ENCODE measurements at places on chromosomes 16 and 17. TPM values are rescaled to one million over a fixed set of nuclear protein-coding genes. Genes with fewer than 3 reads are reported as not detected.

DNA sequence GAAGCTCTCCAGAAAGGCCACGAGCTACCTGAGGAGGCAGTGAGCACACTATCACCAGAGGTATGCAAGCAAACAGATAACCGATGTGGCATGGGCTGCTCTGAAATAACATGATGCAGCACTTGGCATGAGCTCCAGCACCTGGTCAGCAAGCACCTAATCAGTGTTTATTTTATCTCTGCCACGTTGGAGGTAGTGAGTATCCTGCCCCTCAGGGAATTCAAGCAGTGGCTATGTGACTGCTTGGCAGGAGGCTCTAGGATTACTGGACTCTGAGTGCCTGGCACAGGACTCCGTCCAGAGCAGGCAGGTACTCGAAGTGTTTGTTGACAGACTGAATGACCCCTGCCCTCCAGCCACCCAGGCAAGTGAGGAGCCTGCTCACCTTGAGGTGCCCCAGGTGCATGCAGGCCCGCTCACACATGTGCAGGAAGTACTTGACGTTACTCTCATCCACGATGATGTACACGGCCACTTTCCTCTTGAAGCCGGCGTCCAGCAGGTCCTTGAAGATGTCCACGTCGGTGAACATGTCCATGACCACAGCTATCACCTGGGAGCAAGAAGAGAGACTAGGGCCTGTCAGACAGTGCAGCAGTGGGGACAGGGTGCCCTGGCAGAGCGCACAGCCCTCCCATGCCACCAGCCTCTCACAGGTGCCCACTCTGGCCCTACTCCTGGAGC is 16.6 kb downstream of the FAM83G start:
- no peak for DNase-seq

- DNase-seq = no peak
Measured at GRCh38 chr17:35222452-35222851, 20.4 kb upstream of the SLFN5 start.

The PRR11 gene
- 418 TPM for total RNA-seq

- peak; percentile 75 for DNase-seq
Measured at GRCh38 chr17:50830994-50831393, 4.4 kb upstream of the WFIKKN2 start.

The PIRT gene
- not detected for total RNA-seq

DNA sequence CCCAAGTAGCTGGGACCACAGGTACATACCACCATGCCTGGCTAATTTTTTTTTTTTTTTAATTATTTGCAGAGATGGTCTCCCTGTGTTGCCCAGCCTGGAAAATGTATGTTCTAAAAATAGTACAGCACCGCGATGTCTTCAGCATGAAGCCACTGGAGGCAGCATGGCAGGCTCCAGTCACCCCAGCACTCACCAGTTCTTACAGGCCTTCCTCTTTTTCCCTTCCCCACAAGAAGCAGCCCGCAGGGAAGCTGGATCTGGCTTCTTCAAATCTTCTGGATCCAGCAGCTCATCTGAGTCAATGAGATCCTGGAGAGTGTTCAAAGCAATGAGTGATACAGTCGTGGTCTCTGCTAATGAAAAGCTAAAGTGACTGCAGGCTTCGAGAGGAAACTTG is 16.2 kb downstream of the CIAPIN1 start:
- no peak for DNase-seq

DNA sequence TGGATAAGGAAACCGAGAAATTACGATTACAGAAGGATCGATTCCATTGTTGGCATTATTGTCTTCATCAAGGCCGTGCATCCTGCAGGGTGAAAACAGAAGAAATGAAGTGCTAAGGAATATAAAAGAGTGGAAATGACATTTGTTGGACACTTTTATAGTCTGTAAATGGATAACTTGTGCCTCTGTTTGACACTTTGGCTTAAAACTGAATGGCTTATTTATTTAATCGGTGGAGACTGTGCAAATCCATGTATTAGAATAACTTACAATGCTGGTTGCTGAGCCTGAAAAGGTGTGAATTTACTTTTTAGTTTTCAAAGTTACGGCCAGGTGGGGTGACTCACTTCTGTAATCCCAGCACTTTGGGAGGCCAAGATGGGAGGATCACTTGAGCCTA is 31.4 kb downstream of the ITGB3 start:
- DNase-seq = no peak

DNA sequence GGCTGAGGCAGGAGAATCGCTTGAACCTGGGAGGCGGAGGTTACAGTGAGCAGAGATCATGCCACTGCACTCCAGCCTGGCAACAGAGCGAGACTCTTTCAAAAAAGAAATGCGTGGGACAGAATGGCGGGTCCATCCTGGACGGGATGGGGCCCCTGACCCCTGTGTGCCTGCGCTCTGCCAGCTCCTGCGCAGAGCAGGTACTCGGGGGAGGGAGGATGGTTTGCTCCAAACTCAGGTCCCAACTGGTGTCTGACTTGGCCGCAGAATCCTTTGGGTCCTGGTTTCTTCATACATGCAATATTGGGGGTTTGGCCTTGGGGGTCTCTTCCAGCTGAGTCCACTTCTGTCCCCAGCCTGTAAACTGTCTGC is 10.4 kb downstream of the CHMP6 start:
- DNase-seq = no peak

DNA sequence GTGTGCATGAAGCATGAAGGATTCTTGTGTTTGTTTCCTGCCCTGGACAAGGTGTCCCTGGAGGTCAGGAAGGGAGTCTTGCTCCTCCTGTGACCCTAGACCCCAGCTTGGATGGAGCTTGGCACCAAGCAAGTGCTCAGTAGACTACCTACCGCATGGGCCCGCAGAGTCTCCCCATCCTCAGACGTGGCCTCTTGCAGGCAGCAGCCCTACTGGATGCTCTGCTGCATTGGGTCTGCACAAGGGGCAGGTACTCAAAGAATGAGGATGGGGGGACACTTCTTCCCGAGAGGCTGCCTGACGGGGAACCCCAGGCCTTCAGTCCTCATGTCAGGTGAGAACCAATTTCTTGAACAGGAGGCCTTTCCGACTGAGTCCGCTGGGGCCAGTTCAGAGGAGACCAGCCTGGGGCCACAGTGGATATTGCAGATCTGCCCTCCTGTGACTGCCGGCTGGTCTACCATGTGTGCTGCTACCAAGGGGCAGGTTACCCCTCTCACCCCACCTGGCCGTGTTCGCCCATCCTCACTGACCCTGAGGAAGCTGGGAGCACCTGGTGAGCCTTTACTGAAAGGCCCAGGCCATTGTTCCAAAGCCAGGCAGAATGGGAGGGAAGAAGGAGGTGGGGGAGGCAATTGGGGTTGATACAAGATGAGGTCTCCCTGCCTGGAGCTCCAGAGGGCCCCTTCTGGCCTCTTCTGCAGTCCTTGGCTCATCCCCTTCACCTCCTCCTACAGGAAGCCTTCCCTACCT is 206.3 kb downstream of the RAB11FIP4 start:
- peak; percentile 14 for DNase-seq

- DNase-seq = no peak
Measured at GRCh38 chr16:25289466-25289865, 31.8 kb upstream of the ZKSCAN2 start.

- DNase-seq = no peak
Measured at GRCh38 chr17:51128076-51128475, 7.4 kb upstream of the SPAG9 start.

DNA sequence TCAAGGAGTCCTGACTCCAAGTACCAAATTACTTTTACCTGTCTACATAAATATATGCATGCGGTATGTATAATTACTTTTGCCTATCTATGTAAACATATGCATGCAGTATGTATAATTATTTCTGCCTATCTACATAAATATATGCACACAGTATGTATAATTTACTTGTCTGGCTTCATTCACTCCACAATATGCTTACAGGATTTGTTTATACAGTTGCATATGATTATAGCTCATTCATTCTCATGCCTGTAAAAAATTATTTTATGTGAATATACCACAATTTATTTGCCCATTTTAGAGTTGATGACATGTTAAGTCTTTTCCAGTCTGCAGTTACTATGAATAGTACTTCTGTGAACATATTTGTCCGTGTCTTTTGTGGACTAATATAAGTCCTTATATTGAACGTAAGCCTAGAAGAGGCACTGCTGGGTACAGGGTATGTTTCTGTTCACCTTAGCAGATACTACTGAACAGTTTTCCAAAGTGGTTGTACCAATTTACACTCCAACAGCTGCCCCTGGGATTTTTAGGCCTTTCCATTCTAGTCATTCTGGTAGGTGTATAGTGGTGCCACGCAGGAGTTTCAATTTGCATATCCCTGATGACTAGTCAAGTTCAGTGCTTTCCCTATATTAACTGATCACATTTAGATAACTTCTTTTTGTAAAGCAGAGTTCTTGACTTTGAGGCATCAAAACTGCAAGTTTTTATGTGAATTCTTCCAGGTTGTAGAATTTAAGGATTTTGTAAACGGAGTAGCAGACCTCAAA is 47.0 kb downstream of the MARVELD3 start:
- no peak for DNase-seq

The SLC5A2 gene
- not detected for total RNA-seq

- DNase-seq = peak; percentile 82
Measured at GRCh38 chr17:30336369-30337171, 2.7 kb upstream of the TMIGD1 start.

- DNase-seq = no peak
Measured at GRCh38 chr17:79437081-79437480, 173.8 kb downstream of the RBFOX3 start.

DNA sequence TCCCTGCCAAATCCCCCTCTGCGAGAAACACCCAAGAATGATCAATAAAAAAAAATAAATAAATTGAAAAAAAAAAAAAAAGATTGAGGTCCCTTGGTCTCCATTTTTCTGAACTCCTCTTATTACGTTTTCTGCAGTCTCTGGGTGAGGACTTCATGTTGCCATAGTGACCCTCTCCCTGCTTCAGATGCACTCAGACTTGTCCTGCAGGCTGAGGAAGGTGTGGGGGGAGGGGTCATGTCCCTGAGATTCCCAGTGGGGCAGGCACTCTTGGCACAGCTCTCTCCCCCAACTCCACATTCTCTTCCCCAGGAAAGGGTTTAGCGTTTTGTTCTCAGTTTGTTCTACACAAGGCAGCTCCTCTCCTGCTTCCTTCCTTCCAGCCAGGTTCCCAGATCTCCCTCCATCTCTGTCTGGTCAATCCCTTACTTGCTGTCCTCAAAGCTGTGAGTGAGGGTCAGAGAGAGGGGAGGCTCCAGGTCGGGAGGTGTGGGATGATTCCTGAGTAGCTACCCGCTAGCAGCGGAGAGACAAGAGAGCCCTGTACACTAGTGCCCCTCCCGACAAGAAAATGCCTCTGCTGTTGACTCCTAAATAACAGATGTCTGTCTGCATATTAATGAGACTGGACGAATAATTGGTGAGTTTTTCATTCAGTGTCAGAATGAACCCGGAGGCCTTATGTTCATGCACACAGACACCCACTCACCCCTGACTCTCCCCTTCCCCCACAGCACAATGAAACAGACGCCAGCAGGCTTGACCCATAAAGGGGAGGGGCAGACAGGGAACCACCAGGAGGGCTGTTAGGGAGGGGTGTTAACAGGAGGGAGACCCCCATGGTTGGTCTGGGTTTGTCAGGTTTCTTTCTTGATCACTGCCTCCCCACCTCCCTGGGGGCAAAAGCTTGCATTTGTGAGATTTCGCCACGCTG is 9.2 kb downstream of the RND2 start:
- DNase-seq = peak; percentile 72

The FBXO47 gene
- total RNA-seq = not detected

DNA sequence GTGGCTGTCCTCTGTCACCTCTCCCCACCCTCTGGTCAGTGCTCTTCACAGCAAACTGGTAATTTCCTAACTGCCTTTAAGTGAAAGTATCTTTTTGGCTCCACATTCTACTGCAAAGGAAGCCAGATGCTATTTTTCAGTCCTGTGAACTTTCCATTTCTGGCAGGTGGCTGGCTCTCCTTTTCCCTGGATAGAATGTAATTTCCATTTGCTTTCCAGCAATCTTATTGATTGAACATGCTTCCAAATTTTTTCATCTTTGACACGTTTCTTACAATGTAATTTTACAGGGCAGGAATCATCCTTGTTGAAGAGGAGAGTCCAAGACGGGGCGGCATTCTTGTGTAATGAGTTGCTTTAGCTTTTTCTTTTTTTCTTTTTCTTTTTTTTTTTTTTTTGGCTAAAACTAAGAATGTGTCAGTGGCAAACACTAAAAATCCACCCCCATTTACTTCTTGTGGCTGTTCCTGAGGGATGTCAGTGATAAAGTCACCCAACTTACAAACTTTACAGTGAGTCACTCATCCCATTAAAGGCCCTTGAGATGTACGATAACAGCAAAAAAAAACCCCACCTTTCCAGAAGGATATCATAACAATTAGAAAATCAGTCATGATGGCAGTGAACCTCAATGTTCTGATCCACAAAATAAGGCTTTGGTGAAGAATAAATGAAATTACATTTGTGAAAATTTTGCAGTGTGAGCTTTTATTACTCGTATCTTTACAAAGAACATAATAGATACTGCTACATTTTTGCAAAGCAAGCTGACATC is 29.4 kb upstream of the PRKCA start:
- DNase-seq = peak; percentile 92

- DNase-seq = no peak
Measured at GRCh38 chr17:17902376-17902775, 65.6 kb upstream of the SREBF1 start.

GRCh38 chr17:13030459-13031300 is 12.9 kb upstream of the ELAC2 start:
- peak; percentile 84 for DNase-seq

DNA sequence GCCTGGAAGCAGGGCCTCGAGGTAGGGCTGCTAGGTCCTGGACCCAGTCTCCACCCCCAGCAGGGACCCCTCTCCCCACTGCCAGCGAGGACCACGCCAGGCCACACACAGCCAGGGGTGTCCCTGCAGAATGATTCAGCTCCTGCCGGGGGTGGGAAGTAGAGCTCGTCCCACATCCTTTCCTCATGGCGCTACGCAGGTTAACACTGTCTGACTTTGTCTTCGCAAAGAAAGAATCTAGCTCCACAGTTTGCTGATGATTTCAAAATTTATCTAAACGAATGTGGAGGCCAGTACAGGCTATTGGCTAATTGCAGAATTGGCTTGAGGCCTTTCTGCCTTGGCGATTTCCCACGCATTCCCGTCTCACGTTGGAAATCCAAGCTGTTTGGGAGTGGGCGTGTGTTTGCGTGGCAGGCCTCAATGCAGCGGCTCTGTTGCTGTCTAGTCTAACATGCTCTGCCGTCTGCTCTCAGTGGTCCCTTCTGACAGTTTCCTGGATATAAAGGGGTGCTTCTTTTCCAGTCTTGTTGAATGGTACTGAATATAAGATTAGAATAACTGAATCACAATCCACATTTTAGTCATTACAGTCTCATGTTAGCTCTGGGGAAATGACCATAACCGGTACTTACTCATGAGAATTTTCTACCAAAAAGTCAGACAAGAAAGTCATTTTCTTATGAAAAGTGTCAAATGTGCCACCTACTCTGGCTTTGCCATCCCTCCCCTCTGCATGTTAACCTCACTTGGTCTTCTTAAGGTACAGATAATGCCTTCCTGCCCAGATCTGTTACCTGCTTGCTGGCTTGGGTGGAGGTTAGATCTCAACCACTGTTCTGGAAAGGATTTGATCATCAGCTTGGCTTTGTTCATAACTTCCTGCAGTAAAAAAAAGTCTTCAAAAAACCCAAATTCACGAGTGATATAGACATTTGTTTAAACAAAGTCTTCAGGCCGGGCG is 252.4 kb downstream of the NTN1 start:
- DNase-seq = no peak
